ENCODE measurements at places on chromosomes 7 and 10.

DNA sequence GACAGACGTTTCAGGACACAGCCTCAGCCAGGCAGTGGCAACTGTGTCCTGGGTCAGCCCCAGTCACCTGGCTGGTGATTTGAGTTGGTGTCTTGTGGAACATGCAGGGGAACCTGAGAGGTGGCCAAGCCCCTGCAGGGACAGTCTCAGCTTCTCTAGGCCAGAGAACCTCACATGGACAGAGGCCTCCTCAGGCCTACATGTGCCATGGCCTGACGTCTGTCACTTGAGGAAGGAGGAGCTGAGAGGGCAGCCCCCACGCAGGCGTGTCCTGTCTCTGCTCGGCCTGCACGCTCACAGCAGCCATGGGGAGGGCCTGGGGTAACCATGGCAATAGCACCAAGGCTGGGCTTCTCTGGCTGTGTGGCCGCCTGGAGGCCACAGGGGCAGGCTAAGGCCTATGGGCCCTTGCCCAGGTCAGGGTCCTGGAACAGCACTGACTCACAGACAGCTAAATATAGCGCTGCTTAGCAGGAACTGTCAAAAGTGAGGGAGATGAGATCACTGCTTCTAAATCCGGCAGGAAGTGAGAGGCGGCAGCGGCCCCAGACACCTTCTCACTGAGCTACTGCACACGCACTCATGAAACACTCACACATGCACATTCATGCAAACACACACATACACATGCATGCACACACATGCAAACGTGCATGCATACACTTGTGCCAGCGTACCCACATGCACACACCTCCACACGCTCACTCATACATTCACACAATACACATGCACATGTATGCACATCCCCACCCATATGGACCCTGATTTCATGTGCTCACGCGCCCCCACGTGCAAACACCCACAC lies 57.0 kb downstream of the YKT6 start:
- peak; percentile 75 for DNase-seq

- no peak for DNase-seq
Measured at GRCh38 chr7:90216080-90216674, 4.6 kb downstream of the STEAP2 start.

- no peak for DNase-seq
Measured at GRCh38 chr7:151058781-151059366, 515 bp upstream of the SLC4A2 start.

DNA sequence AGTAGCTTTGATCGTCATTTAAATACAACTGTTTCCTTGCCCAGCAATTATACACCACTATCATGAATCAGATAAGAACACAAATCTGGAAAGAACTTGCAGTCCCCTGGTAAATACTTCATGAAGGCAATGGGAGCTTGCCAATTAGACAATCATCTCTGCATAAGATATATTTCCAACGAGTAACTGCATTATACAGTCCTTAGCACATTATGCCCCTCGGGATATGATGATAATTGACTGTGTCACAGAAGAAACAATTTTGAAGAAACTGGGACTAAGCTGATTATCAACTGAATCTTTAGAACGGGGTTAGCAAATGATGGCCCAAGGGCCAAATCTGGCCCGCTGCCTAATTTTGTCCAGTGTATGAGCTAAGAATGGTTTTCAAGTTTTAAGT lies 155.7 kb downstream of the TRIL start:
- no peak for DNase-seq

DNA sequence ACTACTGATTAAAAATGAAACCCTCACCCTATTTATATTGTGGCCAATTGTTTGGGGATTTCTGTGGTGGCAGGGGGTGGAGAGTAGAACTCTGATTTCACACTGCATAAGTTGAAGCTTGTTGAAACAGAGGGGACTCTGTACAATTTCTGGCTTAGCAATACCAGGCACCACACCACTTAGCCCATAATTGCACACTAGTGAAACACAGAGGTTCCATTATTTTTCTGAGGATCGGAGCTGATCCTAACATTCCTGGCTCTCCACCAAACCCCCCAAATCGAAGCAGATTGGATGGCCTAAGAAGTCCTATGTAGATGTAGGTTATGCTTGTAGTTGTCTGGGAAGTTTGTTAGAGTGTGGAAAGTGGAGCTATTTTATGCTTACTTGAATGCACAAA lies 47.0 kb downstream of the PTN start:
- no peak for DNase-seq

DNA sequence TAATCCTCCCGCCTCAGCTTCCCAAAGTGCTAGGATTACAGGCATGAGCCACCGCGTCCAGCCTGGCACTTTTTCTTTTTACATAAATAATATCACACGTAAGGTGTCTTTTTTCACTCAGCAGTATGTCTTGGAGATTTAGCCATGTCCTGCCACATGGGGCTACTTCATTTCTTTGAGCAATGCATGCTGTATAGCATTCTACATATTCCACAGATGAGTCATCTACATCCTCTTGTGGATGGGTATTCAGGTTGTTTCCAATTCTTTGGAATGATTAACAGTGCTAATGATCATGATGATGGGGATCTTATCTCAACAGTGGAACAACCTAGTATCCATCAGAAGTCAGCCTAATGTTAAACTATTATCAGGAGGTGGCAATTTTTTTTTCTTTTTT lies 50.8 kb downstream of the ZNF503 start:
- no peak for DNase-seq

- no peak for DNase-seq
Measured at GRCh38 chr7:45057878-45058277, 30.9 kb downstream of the NACAD start.

DNA sequence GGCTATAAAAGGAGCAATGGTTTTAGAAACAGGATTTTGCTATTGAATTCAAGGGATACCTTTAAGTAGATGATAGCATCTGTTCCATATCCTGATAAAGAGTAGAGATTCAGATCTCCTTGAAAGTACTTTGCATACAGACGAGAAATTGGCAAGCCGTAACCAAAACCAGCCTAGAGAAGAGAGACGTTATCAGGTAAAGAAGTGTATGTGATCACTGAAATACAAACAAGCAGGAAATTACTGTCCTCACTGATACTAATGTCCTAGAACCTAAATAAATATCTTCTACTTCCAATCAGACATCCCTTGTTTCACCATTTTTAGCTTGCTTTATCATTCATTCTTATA lies 9.4 kb downstream of the PDK4 start:
- DNase-seq: no peak

DNA sequence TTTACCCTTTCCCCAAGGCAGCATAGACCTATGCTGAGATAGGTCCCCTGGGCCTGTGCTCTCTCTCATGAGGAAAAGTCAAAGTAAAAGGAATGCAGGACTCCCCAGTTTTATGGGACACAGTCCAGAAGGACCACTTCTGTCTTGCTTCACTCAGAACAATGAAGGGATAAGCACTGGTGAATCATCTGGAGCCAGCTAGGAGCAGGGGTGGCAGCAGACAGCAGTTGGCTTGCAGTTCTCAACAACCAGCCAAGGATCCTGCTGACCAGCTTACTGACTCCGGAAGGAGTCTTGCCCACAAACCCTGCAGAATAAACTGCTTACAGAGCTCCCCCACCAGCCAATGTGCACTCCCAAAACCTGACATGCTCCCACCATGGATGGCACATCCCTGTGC lies 152.1 kb upstream of the GHITM start:
- DNase-seq: no peak

DNA sequence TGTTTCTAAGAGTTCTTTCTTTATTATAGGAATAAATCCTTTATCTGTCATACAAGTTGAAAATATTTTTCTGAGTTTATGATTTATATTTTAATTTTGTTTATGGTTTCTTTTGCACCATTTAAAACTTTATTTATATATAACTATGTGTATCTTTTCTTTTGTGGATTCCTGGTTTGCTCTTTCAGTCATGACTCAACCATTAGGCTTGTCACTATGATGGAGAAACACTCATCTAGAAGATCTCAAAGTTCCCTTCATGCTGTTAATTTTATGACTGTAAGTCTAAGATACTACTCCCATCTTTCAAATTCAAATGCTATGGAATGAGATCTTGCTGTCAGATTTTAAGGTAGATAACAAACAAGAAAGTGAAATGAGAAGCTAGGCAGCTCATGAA lies 199.5 kb downstream of the INHBA start:
- no peak for DNase-seq

DNA sequence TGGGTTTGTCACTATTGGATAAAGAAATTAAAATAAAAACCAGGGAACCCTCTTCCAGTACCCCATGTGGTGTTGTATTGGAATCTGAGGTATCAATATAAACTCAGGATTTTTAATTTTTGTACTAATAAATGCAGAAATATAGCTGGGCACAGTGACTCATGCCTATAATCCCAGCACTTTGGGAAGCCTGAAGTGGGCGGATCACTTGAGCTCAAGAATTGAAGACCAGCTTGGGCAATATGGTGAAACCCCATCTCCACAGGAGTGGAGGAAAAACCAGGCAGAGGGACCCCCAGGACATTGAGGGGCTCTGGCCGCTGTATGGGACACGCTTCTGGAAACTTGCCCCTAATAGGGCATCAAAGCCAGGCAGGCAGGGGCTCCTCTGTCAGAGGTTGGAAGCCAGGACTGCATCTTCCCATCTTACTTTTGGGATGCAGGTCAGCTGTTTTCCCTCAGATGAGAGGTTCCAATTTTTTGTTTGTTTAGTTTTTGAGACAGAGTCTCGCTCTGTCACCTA lies 11.1 kb downstream of the ADIRF start:
- no peak for DNase-seq

DNA sequence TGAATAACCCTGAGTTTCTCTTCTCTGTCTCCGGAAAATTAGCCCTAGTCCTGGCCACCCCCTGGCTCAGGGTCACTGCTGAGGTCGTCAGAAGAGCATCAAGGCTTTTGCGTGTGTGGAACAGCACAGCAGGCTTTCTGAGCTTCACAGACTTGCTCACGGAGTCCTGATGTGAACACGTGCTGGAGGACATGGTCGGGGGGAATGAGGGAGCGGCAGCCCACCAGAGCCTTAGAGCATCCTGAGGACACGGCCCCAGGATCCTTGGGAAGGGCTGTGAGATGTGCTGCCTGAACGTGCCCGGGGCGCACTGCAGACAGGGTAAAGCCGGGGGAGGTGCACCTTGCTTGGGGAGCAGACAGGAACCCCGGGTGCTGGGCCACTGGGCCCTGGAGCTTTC lies 28.8 kb downstream of the TMEM120A start:
- DNase-seq: no peak

DNA sequence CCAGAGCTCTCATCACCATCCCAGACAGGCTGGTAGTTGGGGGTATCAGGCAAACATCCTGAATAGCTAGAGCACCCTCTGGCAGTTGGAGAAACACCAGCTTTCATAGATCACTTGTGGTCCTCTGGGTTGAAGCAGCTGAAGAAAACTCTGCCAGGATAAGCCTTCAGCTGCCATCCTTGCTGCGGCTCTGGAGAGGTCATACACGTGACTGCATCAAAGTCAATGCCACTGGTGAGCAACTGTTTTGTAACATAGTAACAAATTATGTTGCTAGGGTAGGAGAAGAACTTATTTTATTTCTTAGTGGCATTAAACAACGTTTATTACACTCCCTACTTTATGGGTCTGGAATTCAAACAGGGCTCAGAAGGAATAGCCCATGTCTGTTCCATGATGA lies 19.2 kb upstream of the PANK1 start:
- no peak for DNase-seq

DNA sequence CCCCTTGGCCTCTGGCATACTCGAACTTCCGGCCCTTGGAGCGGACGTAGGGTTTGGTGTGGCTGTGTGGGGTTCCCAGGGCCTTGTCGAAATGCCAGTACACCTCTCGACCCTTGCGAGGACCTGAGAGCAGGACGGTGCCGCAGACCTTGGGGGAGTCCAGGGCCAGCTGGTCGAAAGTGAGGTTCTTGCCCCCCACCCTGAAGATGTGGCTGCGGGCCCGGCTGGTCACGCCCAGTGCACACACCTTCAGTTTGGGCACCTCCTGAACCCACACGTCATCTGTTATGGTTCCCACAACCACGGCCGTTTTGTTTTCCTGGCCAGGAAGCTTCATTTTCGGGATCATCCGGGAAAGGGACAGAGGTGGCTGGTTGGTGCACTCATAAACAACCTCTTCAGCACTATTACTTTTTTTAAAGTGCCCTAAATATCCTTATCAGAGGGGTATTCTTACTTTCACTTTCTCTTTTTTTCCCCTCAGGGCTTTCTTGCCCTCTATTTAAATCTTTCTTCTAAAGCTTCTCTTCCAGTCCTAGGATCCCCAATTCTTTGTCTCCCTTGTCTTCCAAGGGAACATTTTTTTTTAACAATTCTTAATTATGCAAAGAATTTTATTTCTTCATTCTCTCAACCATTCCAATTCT lies 44.9 kb upstream of the FAM3C start:
- DNase-seq: no peak

GRCh38 chr7:156031679-156032478 lies 219.6 kb upstream of the SHH start:
- no peak for DNase-seq

GRCh38 chr7:28381466-28381865 lies 30.9 kb upstream of the CREB5 start:
- DNase-seq: no peak

DNA sequence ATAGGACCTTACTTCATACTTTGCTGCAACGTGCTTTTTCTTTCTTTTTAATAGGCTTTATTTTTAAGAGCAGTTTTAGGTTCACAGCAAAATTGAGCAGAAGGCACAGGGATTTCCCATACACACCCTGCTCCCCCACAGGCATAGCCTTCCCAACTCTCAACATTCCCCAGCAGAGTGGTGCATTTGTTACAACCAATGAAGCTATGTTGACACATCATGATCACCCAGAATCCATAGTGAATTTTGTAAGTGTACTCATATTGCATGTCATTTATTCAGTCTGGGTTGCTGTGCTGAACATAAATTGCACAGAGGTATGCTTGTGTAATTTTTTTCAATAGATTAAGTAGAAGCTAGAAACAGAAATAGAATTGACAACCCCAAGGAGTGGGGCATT lies 327.3 kb downstream of the INHBA start:
- no peak for DNase-seq

- no peak for DNase-seq
Measured at GRCh38 chr10:58360412-58361004, 24.7 kb upstream of the TFAM start.

DNA sequence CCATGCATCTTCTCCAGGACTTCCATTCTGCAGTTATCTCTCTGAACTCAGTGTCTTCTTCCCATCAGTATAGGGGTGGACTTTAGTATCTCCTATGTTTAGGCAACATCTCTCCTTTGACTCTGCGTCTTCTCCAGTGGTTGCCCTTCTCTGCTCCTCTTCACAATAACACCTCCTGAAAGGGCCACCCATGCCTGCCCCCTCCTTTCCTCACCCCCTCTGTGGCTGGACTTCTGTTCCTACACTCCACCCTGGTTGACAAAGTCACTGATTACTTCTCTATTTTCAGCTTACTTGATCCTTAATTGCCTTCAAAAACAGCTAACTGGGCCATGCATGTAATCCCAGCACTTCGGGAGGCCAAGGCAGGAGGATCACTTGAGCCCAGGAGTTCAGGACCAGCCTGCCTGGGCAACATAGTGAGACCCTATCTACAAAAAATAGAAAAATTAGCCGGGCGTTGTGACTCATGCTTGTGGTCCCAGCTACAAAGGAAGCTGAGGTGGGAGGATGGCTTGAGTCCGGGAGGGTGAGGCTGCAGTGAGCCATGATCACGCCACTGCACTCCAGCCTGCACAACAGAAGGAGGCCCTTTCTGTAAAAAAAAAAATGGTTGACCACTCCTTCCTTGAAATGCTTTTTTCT lies 13.7 kb downstream of the SRGN start:
- no peak for DNase-seq
